Occipital lobe (tissue), 3 donors: ENCODE measurements at places on chromosomes 13 and 19. TPM values are rescaled to one million over a fixed set of nuclear protein-coding genes. Genes with fewer than 3 reads are reported as not detected.
A peak's percentile ranks its signal among the peaks of the same experiment; 100 is the strongest.

- DNase-seq: peak; percentile 59
These were observed 9.3 kb downstream of the RPS9 start for GRCh38 chr19:54209811-54210494.

GRCh38 chr19:29836409-29836825, 24.6 kb downstream of the CCNE1 start:
- no peak for DNase-seq

DNA sequence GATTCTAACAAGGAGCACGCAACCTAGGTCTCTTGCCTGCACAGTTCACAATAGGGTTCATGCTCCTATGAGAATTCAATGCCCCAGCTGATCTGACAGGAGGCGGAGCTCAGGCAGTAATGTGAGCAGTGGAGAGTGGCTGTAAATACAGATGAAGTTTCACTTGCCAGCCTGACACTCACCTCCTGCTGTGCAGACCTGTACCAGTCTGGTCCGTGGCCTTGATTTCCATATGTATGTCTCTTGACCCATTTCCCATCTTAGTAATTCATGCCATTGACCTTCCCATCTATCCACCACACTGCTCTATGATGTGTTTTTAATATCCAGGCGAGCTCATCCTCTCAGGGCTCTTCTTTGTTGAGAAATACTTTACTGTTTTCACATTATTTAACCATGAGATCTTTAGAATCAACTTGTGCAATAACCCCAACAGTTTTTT, 95.2 kb downstream of the LRCH1 start:
- DNase-seq: no peak

- DNase-seq: no peak
These were observed 6.3 kb upstream of the MBD3 start for GRCh38 chr19:1598777-1599459.

DNA sequence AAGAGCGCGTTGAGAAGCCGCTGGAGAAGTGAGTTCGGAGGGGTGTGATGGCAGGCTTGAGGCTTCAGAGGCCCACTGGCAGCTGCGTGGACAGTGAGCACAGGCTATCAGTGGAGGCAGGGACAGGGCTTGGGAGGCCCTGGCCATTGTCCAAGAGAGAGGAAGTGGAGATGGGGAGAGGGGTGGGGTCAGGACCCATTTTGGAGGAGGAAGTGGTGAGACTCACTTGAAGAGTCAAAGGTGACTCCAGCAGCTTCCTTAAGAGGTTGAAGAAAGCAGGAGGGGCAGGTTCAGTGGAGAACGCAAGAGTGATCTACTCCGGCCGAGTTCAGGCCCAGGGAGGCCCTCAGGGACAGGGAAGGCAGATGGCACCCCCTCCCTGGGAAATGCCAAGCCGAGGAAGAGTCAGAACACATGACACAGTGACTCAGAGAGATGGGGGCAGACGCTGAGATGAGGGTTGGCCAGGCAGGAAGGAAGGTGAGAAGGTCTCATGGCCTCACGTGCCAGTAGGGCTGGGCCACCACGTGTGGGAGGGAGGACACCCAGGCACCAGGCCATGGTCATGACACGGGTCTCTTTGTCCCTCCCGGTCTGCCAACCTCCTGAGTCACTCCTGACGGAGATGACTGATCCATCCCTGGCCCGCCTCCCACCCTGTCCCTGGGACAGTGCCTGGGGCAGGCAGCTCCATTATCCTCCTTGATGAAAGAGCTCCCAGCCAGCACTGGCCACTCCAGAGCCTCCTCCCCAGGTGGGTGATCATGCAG, 10.1 kb upstream of the CD22 start:
- peak; percentile 69 for DNase-seq

GRCh38 chr13:70520275-70521036, 412.2 kb upstream of the KLHL1 start:
- no peak for DNase-seq

DNA sequence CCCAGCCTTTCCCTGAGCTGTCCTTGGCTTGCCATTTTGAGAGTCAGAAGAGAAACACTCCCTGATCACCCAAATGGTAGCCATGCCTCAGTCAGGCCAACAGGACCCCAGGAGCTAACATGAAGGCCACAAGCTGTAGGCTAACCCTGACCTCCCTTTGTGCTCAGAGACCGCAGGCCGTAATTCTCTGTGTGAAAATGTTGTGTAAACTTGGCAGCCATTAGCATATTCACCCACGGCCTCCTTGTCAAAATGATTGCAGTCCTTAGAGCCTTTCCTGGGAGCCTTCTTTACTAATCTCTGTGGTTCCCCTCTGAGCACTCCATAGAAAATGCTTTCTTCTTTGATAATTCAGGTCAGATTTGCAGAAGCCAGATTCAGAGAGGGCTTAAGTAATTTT, 418.9 kb downstream of the COG6 start:
- no peak for DNase-seq

- DNase-seq: no peak
These were observed 140.6 kb downstream of the ZIC5 start for GRCh38 chr13:99830931-99831330.

Gene CRLF1
- total RNA-seq: 0.94 TPM
